ENCODE measurements at places on chromosomes 4 and X.

GRCh38 chrX:44157283-44157682 lies 184.1 kb upstream of the NDP start:
- DNase-seq = no peak

DNA sequence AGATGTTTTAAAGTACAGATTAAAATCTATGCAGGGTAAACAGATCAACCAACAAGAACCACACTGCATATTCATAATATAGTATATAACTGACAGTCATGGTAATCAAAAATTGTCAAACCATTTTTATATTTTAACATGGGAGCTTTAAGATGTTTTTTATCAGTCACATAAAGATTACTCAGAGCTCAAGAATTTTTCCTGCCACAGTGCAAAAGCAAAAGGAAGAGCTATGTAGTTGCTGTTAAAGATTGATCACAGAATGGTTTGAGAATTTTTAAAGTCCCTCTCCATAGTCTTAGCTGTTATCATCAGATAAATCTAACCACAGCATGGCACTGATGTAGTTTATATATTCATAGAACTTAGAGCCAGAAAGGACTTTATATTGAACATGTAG lies 8.5 kb downstream of the RAB9B start:
- no peak for DNase-seq

- DNase-seq = no peak
Measured at GRCh38 chr4:8325291-8325973, 55.9 kb downstream of the HTRA3 start.

GRCh38 chr4:168131196-168131595 lies 38.9 kb downstream of the ANXA10 start:
- no peak for DNase-seq

DNA sequence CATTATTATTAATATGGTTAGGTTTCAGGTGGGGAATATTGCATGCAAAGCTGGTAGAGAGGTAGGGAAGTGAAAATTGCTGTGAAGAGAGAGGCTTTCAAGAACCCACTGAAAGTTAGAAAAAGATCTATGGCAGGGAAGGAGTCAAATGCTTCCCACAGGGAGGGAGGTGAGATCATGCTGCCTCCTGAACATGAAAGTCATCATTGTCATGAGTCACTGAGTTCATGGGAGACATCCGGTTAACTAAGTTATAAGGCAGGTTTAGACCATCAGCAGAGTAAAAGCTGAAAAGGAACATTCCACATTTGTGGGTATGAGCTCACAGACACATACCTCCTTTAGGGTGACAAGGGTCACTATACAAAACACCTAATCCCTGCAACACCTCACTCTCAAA lies 16.2 kb downstream of the GATB start:
- DNase-seq = no peak

DNA sequence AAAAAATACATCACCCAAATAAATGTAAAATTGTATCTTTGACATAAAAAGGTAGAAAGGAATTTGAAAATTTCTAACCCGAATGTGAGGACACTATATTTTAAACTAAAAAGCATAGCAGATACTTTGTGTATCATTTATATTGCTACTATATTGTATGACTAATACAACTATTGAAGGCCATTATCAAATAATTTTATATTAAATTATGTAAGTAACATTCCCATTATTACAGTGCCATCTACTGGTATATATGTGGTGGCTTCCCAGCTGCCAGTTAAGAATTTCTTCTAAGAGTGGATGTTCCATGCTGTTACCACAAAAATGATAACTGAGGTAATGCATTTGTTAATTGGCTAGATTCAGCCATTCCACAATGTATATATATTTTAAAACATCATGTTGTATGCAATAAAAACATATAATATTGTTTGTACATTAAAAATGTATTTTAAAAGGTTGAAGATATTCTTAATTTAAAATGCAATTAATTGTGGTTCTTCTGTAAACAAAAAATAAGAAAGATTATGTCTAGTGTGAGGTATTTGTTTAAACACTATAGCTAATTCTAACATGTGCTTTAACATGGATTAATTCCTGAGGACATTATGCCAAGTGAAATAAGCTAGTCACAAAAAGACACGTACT lies 65.3 kb downstream of the EGF start:
- DNase-seq = no peak

DNA sequence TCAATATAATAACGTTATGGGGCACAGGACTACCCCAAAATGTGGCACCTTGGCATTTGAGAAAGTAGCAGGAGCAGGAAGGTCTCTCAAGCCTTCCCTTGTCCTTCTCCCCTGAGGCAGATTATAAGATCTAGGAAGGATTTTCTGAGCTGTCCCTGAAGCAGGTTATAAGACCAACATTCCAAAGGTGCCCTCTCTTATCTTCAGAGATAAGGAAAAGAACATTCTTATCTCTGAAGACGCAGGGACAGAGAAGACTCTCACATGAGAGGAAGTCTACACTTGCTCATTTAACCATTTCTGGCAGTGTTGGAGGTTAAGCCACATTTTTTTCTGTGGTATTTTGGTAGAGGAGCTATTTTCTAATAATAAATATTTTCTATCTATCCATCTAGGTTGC lies 437.9 kb upstream of the MAOA start:
- no peak for DNase-seq

DNA sequence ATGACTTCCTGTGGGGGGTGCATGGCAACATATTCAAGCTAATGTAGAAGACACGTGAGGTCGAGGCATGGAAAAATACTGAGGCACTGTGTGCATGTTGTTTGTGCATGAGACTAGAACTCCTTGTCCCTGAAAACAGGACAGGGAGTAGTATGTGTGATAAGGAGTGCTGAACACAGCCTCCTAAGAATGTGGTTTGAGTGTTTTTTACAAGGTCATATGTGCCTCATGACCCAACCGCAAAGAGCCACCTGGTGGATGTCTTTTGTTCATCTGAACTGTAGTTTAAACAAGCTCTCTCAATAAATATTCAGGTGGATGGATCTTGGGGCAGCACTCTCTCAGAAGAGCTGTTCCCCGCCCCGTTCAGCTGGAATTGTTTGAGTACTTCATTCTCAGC lies 226.6 kb downstream of the NLGN4X start:
- no peak for DNase-seq

DNA sequence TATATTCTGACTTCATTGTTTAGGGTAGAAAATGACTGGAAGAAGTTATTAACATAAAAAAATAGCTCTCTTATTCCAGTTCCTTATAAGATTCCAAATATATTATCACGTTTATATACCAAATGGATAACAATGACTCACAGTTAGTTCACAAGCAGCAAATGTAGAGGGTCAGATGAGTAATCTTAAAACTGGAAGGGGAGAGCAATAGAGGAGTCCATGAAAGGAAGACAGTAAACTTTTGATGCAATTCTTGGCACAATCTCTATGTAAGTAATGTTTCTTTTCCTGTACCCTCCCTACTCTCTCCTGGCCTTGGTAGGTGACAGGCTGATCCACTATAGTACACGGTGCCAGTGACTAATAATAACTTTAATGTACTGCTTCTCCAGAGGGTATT lies 259.0 kb upstream of the TRPC5 start:
- no peak for DNase-seq

- peak; percentile 1 for DNase-seq
Measured at GRCh38 chr4:1412376-1413203, 6.3 kb upstream of the NKX1-1 start.

GRCh38 chr4:165522050-165522449 lies 143.2 kb downstream of the CPE start:
- no peak for DNase-seq

DNA sequence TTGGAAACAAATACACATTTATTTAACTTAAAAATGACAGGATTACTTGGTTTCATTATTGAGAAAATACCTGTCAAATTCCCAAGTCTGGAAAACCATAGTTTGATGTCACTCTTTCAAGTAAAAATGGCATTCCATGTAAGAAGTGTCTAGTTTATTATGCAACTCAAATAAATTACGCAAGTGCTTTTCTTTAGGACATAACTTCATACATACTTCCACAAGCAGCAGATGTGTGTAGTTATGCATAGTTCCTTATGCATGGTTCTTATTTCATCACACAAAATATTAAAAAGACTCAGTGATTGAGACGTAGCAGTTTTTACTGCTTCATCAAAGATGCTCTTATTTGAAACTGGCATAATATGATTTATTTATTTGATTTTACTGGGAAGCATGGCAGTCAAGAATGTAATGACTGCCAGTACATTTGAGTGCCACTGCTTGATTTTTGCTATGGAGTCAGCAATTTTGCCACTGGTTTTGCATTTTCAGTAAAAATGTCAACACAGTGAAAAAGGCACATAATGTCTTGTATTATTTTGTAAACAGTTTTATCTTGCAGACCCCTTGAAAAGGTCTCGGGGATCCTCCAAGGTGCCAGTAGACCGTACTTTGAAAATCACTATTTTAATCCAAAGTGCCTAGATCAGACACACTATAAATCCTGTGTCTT lies 62.1 kb downstream of the CLCN3 start:
- no peak for DNase-seq

DNA sequence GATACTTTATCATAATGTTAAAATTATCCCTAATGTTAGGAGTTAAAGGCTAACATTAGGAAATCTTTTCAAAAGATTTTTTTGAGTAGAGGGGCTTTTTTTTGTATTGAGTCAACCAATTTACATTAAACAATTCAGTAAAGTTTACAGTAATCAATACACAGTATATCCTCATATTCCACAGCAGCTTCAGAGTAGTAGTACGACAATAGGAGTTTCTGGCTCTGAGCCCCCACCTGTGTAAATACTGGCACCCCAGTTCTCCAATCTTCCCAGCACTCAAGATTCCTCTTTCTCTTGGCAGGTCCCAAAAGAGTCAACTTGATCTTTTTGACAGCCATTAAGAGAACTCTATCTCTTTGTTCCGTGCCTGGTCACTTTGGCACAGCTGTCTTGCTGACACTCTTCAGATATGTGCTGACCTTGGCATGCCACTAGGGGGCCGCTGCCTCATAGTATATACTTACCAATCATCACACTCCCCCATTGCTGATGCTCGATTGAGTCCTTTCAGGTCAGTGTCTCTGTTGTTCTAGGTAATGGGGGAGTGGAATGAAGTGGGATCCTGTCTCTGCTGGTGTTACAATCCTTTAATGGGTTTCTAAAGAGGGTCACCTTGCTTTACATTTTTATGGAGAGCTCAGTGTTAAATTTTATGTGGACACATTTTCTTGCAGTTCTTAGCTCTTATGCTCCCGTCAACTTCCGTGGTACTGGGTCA lies 19.5 kb upstream of the CCNI start:
- DNase-seq = peak; percentile 74

- DNase-seq = no peak
Measured at GRCh38 chrX:1925053-1925481, 310.2 kb downstream of the ASMT start.

DNA sequence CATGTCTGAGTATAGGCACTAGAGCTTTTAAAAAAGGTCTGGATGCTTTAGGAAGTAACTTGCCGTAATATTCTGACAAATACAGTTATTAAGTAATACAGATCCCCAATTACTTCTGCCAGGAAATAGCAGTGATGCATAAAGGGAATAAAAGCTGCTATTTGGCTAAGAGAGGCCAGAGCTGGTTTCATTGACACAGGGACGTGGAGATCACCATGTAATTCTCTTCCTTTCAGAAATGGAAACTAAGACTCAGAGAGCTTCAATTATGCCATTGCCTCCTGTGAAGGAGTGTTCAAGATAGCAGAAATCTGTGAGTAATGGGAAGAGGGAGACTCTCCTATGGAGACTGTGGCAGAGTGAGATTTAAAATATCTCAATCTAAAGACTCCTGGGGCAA lies 238.1 kb downstream of the SLITRK2 start:
- DNase-seq = no peak

DNA sequence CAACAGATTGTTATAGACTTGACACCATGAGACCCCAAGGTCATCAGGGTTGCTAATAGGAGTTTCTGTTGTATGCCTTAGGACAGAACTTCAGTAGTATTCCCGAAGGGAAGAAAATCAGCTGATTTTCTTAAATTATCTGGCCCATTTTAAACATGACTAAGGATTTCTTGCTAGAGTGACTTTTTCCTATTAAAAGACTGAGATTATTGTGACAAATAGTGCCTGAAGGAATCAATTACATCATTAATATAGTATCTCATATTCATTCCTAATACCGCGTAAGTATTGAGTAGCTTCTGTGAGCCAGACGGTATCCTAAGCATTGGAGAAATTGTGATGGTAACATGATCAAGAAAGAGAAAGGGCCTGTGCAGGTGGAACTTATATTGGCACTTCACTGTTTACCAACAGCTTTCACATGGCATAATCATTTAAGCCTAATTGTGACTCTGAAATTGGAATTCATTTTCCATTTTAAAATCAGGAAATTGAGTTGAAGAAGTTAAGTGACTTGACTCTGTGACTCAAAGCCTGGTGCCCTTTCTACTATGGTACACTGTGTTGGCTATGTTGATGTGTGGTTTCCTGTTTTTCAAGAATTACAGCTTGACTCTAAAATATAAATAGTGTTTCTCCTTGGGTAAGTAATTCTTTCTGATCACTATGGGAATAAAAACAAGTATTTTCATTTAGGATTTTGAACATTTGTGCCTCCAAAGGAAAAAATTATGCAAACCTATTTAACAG lies 4.1 kb downstream of the AFF1 start:
- no peak for DNase-seq

GRCh38 chr4:37503261-37503660 lies 182.9 kb downstream of the RELL1 start:
- no peak for DNase-seq

- DNase-seq = no peak
Measured at GRCh38 chr4:11455201-11455835, 26.6 kb upstream of the HS3ST1 start.

- no peak for DNase-seq
Measured at GRCh38 chr4:155099231-155099630, 109.2 kb upstream of the NPY2R start.

- no peak for DNase-seq
Measured at GRCh38 chrX:21798677-21799219, 40.7 kb upstream of the MBTPS2 start.

- no peak for DNase-seq
Measured at GRCh38 chr4:12573716-12574115, 910.4 kb downstream of the RAB28 start.

DNA sequence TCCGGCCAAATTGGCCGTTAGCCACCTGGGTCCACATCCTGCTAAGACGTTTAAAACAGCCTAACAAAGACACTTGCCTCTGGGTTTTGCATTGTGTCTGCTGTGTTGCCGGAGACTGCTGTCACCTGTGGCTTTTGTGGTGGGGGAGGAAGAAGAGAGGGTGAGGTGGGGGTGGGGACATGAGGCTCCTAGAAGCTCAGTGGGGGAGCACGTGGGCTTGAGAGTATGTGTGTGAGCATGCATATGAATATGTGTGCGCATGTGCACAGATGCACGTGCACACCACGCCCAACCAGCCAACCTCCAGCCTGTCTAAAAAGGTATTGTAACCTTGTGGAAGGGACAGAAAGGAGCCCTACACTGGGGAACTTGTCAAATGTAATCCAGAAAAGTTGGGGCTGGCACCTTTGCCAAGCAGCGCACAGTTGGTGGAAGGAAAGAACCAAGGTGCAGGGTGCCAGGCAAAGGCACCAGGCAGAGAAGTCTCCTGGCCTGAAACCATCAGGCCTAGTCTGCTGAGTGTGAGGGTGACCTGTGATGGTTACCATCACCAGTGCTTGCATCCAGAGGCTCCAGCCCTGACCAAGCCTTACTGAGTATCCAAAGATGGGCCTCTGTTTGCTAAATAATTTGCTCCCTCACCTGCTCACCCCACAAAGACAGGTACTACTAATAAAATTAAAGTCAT lies 10.1 kb upstream of the SASH3 start:
- DNase-seq = peak; percentile 75

- DNase-seq = no peak
Measured at GRCh38 chr4:111204797-111205196, 581.9 kb upstream of the PITX2 start.

- DNase-seq = no peak
Measured at GRCh38 chrX:31024866-31025265, 47.0 kb downstream of the FTHL17 start.
